ENCODE measurements at places on chromosomes 3 and 15.

GRCh38 chr3:156291272-156292123 is 171.1 kb downstream of the KCNAB1 start:
- peak; percentile 15 for DNase-seq

DNA sequence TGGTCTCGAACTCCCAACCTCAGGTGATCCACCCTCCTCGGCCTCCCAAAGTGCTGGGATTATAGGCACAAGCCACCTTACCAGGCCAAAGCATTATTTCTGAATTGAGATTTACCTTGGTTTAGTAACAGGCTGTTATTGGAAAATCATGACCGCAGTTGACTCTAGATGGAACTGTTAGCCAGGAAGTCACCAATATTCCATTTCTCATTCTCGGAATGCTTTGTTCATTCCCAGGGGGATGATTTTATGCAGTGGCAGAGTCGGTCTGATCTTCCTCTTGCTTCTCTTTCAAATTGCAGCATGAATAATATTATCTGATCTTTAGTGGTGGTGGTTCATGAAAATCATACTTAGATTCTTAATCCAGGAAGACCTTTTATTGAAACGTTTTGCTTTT is 195.5 kb upstream of the MBNL1 start:
- no peak for DNase-seq

DNA sequence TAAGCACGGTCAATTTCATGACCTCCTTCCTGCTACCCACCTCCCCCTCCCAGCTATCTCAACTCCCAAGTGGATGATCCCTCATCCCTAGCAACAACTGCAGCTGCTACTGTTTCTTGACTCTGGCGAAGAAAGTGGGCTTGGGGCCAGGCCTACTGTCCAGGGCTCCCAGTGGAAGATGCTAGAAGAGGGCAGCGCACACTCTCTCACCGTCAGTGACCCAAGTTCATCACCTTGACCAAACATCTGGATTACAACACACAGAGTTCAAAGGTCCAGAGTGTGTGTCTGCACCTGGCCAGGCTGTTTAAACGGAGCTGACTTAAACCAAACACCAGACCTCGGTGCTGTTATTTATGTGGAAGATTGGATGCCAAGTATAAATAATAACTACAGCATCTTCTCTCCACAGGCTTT is 385.6 kb downstream of the SHQ1 start:
- DNase-seq = no peak

- DNase-seq = no peak
Observed at GRCh38 chr15:58047149-58047548, 18.4 kb downstream of the ALDH1A2 start.

- no peak for DNase-seq
Observed at GRCh38 chr3:12392101-12392878, 92.0 kb upstream of the TSEN2 start.

DNA sequence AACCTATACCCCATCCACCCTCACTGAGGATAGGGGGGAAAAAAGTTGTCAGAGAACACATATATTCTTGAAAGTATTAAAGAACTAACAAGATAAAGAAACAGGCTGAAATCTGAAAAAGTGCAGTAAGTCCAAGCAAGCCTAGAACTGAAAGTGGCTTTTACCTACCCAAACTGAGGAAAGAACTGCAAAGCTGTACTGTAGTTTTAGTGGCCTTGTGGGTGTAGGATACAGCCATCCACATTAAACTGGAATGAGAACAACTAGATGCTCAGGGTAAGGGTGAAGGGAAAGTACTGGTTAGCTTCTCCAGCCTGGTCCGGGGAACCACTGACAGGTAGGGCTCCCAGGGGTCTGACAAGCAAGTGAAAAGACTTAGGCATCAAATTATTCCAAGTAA is 10.1 kb downstream of the UBP1 start:
- no peak for DNase-seq

GRCh38 chr15:67501177-67501835 is 19.6 kb upstream of the C15orf61 start:
- DNase-seq = no peak

DNA sequence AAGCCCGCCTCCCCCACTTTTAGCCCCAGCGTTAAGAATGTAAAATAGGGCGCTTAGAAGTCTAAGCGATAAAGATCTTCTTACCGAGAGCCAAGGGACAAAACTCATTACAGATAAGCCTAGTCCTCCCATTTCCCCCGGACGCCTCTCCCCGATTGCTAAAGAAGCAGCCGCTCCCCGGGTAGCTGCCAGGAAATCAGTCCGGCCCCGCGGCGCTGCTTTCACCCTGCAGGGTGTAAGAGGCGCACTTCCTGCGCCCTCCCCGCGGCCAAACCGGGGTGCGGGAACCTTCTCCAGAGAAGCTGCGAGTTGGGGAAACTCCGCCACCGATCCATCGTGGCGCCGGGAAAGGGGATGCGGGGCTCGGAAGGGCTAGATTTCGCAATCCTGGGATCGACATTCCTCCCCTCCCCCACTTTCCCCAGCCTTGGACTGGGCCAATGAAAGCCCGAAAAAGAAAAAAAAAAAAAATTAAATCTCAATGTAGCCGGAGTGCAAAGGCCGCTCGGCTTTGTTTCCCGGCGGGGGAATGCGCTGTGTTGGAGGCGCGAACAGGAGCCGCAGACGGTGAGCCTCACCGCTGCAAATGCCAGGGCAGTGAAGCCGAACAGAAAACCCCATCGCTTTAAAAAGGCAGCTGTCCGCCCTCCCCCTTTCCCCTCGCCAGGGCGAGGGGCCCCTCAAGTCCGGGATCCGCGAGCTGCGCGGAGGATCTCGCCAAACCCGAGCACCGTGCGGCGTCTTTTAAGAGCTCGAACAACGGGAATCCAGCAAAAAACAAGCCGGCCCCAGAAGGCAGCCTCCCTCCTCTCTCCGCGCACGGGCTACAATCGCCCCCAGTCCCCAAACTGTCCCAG is 626 bp upstream of the PTPRG start:
- DNase-seq = peak; percentile 71

- DNase-seq = peak; percentile 48
Observed at GRCh38 chr15:38440353-38441129, 13.4 kb upstream of the FAM98B start.

GRCh38 chr15:60316961-60317360 is 80.8 kb downstream of the ANXA2 start:
- DNase-seq = no peak

DNA sequence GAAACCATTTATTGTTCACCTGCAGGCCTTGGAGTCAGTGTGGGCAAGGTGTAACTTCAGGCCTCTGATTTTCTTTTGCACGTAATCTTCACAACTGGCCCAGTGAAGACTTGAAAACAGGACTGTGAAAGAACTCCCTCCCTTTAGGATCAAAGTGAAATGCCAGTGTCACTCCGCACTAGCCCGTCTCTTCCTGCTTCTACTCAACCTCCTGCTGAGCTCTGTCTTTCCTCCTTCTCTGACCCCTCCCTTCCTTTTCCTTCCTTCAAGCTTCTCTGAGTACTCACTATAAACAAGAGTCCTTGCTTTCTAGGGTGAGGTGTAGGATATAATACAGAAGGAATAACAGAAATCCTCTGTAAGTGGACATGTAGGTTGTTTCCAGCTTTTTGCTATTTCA is 28.5 kb downstream of the TMEM41A start:
- DNase-seq = no peak

DNA sequence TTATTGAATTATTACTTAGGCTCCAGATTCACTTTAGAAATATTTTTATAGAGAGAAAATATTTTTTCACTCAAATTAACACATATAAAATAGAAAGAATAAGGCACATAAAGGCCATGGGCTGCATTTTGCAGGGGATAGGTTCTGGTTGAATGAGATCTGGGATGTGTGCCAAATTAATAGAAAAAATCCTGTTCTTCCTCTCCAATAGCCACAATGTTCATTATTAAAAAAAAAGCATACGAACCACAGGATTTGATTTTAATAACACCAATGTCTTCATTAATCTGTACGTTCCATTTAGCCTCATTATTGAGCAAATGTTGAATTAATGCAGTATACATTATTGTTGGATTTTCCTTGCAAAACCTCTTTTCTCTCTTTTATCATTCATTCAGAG is 622.8 kb upstream of the AGTR1 start:
- no peak for DNase-seq

DNA sequence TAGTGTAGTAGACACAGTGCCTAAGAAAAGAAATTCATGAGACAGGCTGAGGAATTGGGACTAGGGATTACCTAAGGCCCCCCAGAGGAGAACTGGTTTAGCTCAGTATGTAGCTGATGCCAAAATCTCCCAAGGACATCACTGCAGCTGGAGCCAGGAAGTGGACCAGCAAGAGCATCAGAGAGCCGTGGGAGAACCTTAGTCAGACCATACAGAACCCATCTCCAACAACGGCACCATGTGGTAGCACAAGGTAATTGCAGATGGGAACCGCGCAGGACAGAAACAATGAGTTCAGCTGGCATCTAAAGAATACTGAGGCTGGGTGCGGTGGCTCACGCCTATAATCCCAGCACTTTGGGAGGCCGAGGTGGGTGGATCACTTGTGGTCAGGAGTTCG is 81.7 kb downstream of the WNT5A start:
- DNase-seq = peak; percentile 21

GRCh38 chr15:25433118-25433865 is 5.5 kb downstream of the UBE3A start:
- no peak for DNase-seq

- DNase-seq = no peak
Observed at GRCh38 chr15:63389902-63390670, 8.4 kb upstream of the CA12 start.

- no peak for DNase-seq
Observed at GRCh38 chr3:135243616-135244015, 448.6 kb downstream of the EPHB1 start.

- DNase-seq = no peak
Observed at GRCh38 chr15:31774045-31774444, 256.3 kb upstream of the CHRNA7 start.

DNA sequence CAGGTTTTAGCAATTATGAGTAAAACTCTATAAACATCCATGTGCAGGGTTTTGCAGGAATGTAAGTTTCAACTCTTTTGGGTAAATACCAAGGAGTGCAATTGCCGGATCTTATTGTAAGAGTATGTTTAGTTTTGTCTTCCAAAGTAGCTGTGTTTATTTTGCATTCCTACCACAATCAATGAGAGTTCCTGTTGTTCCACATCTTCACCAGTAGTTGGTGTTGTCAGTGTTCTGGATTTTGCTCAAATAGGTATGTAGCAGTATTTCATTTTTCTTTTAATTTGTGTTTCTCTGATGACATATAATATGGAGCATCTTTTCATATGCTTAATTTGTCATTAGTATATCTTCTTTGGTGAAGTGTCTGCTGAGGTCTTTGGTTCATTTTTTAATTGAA is 185.1 kb upstream of the GALNT15 start:
- DNase-seq = no peak

DNA sequence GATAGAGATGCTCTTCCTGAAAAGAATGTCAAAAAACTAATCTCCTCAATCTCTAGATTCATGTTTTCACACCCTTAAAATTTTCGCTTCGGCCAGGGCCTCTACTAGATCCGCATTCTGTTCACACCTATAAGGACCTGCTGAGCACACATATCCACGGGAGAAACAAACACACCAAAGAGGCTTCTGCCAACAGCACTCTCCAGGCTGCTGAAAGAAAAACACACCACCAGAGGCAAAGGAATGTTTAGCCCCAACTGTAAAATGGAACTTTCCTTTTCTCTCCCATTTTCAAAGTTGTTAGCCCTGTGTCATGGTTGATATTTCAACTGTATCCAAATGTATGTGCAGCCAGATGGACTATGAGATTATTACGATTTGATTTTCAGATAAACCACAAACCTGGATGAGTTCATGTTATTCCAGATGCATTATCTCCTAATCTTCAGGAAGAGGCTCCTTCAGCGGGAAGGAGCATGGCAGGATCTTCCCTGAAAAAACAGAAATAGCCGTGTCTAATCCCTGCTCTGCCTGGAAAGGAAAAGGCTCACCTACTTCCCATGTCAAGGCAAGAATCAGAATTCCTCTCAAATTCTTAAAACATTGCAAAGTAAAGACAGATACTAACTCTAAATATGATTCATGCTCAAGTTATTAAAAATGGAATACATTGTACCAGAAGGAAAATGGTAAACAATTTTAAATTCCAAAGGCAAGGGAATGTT is 442.7 kb upstream of the NR2F2 start:
- no peak for DNase-seq

- no peak for DNase-seq
Observed at GRCh38 chr3:79063624-79064023, 704.2 kb downstream of the ROBO1 start.

DNA sequence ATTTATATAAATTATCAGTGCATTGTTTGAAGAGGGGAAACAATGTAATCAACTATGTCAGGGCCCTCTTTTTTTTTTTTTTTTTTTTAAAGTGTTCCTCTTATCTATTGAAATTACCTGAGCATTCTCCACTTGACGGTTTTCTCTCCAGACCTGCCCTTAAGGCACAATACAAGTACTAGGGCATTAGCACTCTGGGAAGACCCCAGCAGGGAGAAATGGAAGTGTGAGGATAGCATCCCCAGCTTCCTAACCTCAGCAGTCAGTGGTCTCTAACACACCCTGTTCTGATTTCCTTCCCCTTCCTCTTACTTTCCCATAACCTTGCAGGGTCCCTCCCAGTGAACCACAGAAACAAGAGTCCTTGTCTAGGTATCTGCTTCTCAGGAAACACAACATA is 458.3 kb upstream of the ARL6 start:
- no peak for DNase-seq

DNA sequence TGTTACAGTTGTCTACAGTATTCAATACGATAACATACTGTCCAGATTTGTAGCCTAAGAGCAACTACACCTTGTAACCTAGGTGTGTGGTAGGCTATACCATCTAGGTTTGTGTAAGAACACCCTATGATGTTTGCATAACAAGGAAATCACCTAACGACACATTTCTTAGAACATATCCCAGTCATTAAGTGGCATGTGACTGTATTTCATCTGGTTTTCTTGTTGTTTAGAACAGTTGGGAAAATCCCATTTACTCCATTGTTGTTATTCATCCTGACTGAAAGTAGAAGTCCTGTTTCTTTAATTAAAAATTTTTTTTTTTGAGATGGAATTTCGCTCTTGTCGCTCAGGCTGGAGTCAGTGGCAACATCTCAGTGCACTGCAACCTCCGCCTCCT is 31.3 kb downstream of the LRRC28 start:
- no peak for DNase-seq

DNA sequence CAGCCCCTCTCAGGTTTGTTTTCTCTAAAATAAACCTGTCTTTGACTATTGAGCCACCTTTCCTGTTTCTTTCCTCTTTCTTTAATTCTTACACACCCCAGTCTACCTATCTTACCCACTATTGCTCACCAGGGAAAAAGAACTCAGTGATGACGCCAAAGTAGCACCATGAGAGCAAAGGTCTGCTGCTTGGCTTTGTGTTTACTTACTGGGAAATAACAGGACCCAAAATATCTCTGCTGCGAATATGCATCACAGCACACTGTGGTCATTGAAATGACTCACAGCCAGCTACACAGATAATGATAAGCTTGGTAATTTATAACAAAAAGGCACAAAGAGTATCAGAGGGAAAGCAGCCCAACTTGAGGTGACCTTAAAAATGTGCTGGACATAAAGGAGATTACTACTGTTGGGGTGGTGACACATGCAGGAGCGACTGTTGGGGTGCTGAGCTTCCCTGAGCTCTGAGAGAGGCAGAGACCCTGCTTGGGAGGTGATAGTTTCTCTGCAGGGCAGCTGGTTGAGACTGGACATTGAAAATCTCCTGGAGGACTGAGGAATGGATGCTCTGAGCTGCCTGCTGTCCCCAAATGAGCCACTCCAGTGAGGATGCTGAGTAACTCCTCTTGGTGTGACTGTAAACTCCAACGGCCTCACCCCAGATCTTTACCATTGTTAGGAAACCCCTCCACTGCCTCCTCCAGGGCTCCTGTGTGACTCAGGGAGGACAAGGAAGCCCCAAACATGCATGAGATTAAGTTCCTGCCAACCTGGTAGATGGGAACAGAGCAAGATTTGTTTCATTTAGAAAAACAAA is 14.5 kb downstream of the EFCAB12 start:
- DNase-seq = no peak

GRCh38 chr15:70532531-70533186 is 230.7 kb downstream of the UACA start:
- no peak for DNase-seq
